ENCODE measurements at places on chromosomes 16 and 17.

- no peak for DNase-seq
These were observed 112.6 kb downstream of the IRF8 start for GRCh38 chr16:86011532-86011931.

DNA sequence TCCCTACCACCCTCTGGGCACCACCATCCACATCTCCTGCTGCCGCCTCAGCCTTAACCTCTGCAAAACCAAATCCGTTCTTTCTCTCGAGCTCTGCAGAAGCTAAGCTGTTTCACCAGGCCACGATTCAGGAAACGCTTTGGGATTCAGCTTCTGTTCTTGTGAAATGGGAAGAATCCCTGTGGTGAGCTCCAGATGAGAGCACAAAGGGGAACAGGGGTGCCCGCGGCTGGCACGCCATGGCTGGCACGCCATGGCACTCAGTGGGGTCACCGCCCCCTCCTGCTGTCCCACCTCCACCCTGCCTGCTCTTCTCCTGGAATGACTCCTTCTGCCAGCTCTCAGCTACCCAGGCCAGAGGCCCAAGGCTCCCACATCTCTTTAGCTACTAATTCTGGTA lies 5.7 kb downstream of the QPRT start:
- no peak for DNase-seq

DNA sequence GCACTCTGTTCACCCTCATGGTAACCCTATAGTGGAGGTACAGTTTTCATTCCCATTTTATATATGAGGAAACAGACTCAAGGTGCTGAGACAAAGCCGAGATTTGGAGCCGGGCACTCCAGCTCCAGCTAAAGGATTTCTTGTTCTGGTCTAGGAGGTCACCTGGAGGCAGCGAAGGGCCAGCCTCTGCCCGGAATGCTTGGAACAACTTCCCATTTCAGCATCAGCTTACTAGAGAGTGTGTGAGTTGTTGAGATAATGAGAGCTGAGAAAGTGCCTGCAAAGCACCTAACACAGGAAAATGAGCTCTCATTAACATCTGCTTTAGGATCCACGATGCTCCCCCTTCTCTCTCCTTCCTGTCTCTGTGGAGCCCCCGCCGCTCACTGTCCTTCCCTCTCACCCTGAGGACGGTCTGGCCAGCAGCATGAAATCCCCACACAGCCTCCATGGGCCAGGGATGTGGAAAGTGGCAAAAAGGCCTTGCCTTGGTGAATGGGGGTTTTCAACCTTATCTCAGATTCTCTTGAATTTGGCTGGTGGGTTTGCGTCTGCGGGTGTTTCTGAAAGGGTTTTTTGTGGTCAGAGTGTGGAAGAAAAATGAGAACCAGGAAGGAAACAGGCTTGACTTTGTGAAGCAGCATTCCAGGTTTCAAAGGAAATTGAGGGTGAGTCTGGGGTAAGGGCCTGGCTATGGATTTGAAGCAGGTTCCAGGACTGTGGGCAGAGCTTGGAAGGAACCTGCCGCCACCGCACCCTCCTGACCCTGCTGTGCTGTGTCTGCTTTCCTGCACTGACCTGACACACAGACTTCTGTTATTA lies 178.7 kb downstream of the FOXL1 start:
- peak; percentile 28 for DNase-seq

- DNase-seq, result no peak
These were observed 2.2 kb upstream of the ZNF23 start for GRCh38 chr16:71464231-71464630.

DNA sequence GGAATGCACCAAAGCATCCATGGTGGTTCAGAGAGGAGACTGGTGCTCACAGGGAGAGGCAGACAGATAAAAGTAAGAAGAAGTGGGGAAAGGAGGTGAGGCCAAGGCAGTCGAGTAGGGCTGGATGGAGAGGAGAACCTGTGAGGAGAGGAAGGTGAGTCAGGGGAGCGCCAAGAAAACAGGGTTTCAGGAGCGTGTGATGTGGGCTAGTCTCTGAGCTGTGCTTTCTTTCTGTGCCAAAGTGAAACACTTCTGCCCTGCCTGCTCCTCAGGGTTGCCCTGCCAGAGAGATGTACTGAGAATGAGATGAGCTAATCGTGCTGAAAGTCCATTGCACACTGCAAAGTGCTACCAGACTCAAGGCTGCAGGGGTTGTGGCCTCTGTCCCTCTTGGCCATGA lies 310.7 kb upstream of the CCL2 start:
- no peak for DNase-seq

DNA sequence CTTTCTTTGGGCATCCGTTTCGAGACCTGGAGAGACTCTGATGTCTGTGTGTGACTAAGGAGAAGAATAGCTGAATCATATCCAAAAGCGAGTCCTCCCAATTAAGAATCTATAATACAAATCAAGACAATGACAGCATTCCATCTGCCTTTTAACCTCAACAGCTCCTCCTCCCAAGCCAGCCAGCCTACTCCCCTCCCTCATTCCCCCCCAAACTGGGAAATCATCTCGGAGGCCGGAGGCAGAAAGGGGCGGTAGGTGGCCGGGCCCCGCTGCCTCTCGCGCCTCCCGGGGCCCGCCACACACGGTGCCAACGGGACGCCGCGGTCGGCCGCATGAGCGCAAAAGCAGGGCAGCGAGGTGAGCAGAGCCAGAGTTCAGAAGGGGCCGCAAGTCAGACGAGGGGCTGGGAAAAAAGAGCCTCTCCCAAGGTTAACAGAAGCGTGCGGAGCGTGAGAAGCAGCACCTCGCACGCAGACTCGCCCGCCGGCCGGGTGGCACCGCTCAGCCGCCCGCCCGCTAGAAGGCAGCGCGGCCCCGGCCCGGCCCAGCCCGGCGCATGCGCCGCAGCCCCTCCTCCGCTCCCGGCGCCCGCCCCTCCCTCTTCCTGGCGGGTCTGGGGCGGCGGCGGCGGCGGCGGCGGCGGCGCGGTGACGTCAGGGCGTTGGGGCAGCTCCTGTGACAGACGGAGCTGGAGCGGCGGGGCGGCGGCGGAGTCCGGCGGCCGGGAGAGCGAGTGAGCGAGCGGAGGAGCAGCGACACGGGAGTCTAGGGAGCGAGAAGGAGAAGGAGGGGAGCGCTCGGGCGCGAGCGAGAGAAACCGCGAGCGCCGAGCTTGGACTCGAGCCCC lies at the start of gene PAFAH1B1:
TSS of gene PAFAH1B1 (plus strand) at position 684 of the 850 bp plus-strand sequence. CDS start 44,635 bp downstream, outside the sequence.
- DNase-seq, result peak; percentile 99

GRCh38 chr16:84436196-84436595 lies 67.9 kb downstream of the ATP2C2 start:
- no peak for DNase-seq

DNA sequence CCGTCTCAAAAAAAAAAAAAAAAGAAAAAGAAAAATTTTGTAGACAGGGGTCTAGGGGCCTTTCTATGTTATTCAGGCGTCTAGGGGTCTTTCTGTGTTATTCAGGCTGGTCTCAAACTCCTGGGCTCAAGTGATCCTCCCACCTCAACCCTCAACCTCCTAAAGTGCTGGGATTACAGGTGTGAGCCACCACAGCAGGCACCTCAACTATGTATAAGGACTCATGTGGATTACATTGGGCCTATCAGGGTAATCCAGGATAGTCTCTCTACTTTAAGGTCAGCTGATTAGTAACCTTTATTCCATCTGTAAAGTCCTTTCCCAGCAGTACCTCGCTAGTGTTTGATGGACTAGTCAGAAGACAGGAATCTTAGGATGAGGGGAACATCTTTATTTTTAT lies 22.4 kb downstream of the TADA2A start:
- no peak for DNase-seq

- peak; percentile 93 for DNase-seq
These were observed 1.0 kb downstream of the NHERF1 start for GRCh38 chr17:74749279-74750038.

- DNase-seq, result no peak
These were observed 4.0 kb upstream of the CDC6 start for GRCh38 chr17:40283662-40284061.

- DNase-seq, result no peak
These were observed 125.5 kb upstream of the KCNJ16 start for GRCh38 chr17:69949496-69949895.

DNA sequence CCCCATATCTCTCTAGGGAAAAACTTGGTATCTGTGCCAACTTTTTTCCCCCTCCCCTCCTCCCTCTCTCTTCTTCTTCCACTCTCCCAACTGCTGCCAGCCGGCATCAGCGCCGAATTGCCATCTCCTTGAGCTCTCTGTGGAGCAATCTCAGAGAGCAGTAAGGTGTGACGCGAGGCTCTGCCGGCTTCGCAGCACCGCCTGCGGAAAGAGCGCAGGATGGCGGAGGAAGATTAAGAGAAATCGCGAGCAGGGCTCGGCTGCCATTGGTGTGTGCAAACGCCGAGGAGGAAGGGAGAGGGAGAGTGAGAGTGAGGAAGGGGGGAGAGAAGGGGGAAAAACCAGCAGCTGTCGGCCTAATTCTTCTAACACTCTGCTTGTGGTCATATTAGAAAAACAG lies 44.2 kb downstream of the NEUROD2 start:
- DNase-seq, result no peak

DNA sequence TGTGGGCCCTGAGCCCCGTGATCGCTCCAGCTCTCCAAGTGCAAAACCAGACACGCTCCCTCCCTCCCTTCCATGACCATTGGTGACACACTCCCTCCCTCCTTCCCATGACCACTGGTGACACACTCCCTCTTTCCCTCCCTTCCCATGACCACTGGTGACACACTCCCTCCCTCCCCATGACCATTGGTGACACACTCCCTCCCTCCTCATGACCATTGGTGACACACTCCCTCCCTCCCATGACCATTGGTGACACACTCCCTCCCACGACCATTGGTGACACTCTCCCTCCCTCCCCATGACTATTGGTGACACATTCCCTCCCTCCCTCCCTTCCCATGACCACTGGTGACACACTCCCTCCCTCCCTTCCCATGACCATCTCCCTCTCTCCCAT lies 56.3 kb downstream of the LMF1 start:
- no peak for DNase-seq

- peak; percentile 36 for DNase-seq
These were observed 9.9 kb upstream of the ADGRG1 start for GRCh38 chr16:57618296-57619132.

DNA sequence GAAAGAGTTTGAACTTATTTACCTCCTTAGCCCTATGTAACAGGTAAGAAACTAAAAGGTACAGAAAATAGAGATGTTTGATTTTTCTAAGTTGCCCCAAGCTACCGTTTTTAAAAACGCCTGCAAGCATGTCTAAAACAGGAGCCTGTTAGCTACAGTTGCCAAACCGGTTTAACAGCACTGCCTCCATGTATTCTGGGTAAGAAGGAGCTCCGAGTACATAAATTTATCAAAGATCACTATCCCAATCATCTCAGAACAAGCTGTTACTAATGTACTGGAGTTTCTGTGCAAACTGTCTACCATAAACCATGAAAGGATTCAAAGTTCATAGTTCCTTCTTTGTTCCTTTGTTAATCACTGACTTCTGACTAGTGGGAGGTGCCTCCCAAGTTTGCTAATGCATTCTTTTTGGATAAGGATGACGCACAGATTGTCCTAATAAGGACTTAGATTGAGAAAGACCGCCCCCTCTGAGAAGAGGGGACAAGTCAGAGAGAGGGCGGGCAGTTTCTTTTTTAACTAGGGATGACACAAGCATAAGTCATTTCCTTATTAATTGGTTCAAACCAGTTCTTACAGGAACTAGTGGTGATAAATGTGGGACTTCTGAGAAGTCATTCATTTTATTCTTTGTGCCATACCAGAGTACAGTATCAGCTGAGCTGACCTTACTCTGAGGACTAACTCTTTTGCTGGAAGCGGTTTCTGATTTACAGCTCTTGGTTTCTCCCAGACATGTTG lies 55.3 kb downstream of the TUBD1 start:
- no peak for DNase-seq

DNA sequence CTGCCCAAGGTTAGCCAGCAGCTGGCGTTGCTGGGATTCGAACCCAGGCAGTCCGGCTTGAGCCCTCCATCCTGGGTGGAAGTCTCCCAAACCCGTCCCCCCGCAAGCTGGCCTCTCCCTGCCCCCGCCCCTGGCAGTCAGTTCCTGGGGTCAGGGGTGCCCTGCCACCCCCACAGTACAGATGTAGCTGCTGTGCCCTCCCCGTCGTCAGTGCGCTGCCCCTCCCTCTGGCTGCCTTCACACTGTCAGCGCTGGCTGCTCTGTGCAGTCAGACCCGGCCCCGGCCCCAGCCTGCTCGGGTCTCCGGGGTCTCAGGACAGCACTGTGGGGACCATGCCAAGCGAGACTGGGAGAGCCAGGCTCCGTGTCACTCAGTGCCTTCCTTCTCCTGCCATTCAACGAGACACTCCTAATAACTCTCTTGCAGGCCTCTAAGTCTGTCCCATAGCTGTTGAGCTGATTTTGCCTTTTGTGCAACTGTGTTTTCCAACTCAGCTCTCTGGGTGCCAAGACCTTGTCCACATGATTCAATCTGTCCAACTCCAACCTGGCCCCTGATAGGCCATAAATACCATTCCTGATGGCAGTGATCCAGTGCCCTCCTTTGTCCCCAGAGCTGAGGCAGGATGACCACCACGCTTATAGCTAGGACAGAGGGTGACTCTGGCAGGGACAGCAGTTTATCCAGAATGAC lies 55.5 kb upstream of the IL34 start:
- DNase-seq, result no peak

DNA sequence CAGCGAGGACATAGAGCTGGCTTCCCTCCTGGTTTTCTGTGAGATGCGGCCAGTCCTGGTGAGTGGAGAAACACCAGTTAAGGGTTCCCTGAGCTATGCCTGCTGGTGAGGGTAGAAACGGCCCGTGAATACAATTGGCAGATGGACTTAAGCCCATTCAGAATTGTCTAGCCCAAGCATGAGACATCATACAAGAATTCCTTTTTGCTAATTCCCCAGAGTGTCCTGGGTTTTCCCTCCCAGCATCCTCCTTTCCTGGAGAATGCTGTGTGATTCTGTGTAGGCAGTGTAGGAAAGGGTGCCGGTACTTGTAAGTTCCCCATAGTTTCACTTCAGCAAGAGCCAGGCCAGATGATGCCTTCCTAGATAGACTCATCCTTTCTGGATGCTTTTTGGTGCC lies 65.1 kb downstream of the SDR42E1 start:
- no peak for DNase-seq

- DNase-seq, result peak; percentile 80
These were observed 12.5 kb downstream of the NOB1 start for GRCh38 chr16:69741951-69742904.

GRCh38 chr16:17939723-17940122 lies 396.8 kb downstream of the NPIPA8 start:
- DNase-seq, result no peak

GRCh38 chr17:35087731-35088355 lies 24.3 kb upstream of the RFFL start:
- no peak for DNase-seq

DNA sequence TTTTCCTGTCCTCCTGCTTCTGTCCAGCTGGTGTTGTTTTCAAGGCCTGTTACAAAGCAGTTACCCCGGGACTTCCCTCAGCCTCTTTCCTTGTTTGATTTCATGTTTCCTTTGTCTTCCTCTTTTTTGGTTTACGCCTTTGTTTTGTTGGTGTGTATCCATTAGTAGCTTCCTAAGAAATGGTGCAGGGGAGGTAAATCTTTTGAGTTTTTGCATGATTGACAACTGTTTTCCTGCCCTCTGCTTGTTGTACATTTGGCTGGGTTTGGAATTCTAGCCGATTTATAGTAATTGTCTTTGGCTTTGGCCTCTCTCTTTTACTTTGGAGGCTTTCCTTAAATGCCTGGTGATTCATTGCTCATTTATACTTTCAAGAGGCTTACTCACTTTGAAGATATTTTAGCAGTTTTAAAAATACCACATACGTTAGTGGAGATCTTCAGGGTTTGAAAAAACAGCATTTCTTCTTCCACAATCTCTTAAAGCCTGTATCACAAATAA lies 32.8 kb downstream of the DNAH2 start:
- DNase-seq, result no peak
